Activated CD8-positive, alpha-beta memory T cell treated with anti-CD3 and anti-CD28 coated beads for 36 hours (primary cell): ENCODE measurements at places on chromosomes 7 and 10. TPM values are rescaled to one million over a fixed set of nuclear protein-coding genes. Genes with fewer than 3 reads are reported as not detected.

The SEMA4G gene
- 0.70 TPM for total RNA-seq

The NUTM2A gene
- total RNA-seq: 0.38 TPM

The TEX47 gene
- total RNA-seq: not detected

The NRG3 gene
- total RNA-seq: not detected

The TPK1 gene
- total RNA-seq: 20.4 TPM

The SFTPA2 gene
- total RNA-seq: not detected

The ARPC1B gene
- 267 TPM for total RNA-seq

The SMIM30 gene
- 56.8 TPM for total RNA-seq

The SEMA3C gene
- total RNA-seq: not detected

The TWIST1 gene
- not detected for total RNA-seq

The GBX1 gene
- total RNA-seq: not detected

The DDC gene
- 0.71 TPM for total RNA-seq

The MUC12 gene
- 0.44 TPM for total RNA-seq

The APBB1IP gene
- total RNA-seq: 55.0 TPM
